ENCODE measurements at places on chromosomes 2 and 18.

DNA sequence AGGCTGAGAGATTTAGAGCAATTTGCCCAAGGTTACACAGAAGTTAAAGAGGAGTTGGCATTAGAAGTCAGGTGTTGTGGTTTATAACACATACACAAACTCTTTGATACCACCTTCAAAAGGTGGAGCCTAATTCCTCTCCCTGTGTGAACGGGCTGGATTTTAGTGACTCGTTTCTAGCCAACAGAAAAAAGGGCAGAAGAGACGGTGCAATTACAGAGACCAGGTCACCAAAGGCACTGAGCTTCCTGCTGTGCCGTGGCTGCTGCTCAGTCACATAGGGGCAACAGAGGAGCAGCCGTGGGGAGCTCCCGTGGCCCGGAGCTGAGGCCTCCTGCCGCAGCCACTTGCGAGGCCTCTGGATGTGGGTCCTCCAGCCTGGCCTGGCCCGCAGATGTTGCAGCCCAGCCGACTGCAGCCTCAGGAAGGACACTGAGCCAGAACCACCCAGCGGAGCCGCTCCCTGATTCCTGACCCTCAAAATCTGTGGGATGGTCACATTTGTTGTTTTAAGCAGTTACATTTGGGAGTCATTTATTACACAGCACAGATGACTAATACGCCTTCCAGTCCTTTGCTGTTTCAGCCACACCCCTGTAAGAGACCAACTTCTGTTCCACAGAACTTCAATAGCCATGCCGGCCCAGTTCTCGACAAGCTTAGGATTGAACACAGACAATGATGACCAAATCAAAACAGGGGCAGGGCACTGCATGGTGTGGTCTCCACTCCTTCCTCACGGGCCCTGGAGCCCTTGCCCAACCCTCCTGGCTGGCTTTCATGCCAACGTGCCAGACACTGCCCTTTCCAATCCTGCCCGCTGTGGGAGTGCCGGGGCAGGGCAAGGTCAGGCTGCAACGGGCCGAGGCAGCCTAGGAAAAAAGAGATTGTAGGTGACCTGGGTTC, 17.1 kb downstream of the EDAR start:
- DNase-seq, result no peak

- DNase-seq, result no peak
These were observed 128.7 kb upstream of the GLI2 start for GRCh38 chr2:120606931-120607330.

DNA sequence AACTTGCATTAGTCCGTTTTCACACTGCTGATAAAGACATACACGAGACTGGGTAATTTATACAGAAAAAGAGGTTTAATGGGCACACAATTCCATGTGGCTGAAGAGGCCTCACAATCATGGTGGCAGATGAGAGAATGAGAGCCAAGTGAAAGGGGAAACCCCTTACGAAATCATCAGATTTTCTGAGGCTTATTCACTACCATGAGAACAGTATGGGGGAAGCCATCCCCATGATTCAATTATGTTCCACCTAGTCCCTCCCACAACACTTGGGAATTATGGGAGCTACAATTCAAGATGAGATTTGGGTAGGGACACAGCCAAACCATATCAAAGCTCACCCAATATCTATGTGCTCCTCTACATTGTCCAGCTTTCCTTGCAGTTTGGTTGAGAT, 16.0 kb upstream of the SERPINE2 start:
- no peak for DNase-seq

DNA sequence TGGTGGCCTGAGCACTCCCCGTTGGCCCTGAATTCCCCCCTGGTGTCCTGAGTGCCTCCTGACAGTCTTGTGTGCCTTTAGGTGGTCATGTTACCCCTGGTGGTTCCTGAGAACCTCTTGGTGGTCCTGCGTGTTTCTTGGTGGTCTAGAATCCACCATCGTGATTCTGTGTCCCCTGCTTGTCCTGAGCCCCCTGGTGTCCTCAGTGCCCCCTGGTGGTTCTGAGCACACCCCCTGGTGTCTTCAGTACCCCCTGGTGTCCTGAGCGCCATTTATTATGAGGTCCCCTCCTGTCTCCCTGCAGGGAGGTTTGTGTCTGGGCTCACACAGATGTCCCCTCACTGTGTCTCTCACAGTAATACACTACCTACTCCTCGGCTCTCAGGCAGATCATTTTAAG, 61.3 kb upstream of the MAL start:
- no peak for DNase-seq

- DNase-seq, result no peak
These were observed 158.8 kb downstream of the TMEFF2 start for GRCh38 chr2:192035731-192036442.

DNA sequence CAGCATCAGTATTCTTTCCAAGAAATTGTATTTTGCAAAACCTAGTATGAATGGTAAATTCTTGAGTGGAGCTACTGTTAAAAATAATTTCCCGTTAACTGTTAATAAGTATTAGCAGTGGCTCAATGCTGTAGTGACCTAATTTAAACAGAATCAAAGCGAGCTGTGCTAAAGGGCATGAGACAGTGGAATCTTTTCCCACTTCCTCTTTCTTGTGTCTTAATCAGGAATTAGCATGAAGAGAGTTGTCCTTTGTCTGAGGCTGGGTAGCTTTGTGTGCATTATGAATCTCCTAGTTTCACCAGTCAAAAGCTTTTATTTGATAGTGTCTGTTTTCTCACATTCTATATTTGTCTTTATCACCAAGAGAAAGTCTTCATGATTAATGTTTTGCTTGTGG, 298.8 kb upstream of the GCFC2 start:
- no peak for DNase-seq

GRCh38 chr2:35365859-35366258, 989.7 kb upstream of the CRIM1 start:
- no peak for DNase-seq

GRCh38 chr18:45755934-45756333, 32.0 kb downstream of the SLC14A1 start:
- DNase-seq, result no peak

- DNase-seq, result no peak
These were observed 207.1 kb upstream of the SLC14A2 start for GRCh38 chr18:45408218-45408617.

- no peak for DNase-seq
These were observed 586.5 kb upstream of the SLC8A1 start for GRCh38 chr2:41038408-41038807.

- DNase-seq, result no peak
These were observed 703.6 kb downstream of the CPS1 start for GRCh38 chr2:211259831-211260476.

GRCh38 chr2:177584030-177584692, 191.6 kb downstream of the AGPS start:
- DNase-seq, result no peak

- DNase-seq, result peak; percentile 64
These were observed 882 bp downstream of the ZBTB14 start for GRCh38 chr18:5294457-5295230.

DNA sequence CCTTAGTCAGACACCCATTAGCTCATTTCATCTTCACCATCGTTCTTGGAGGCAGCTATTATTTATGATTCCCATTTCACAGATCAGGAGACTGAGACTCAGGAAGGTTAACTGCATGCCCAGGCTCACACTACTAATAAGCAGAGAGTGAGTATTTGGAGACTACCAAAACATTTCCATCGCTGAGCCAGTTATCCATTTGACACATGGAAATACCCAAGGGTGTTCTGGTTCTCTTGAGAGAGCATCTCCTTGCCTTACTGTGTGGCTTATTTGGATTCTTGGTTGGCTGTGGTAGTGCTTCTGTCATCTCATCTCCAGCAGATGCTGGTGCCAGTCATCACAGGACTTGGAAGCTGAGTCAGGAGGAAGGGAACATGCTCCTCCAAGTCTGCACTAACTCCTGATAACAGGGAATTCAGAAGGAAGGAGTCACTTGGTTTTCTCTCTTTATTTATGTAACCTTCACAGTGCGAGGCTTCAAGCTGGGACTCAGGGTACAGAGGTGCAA, 55.2 kb downstream of the RASGRP3 start:
- DNase-seq, result no peak

DNA sequence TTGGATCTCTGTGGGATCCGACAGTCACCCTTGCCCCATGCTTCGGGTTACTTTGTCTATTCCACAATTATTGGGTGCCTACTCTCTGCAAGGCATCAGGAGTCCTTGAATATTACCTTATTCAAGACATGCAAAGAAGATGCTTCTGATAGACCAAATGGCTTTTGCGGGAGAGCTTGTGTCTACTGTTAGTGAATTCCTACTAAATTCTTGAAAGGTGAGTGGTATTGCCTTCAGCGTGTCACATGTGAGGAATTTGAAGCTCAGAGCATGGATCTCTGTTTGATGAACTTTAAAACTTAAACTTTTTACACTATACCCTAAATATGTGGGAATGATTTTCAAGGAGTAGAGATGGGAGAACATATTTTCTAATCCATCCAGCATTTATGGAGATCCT, 184.4 kb downstream of the LTBP1 start:
- DNase-seq, result no peak

- DNase-seq, result no peak
These were observed 670 bp upstream of the MOCOS start for GRCh38 chr18:36186461-36187192.

- no peak for DNase-seq
These were observed 128.6 kb downstream of the ZFP36L2 start for GRCh38 chr2:43097644-43098408.

DNA sequence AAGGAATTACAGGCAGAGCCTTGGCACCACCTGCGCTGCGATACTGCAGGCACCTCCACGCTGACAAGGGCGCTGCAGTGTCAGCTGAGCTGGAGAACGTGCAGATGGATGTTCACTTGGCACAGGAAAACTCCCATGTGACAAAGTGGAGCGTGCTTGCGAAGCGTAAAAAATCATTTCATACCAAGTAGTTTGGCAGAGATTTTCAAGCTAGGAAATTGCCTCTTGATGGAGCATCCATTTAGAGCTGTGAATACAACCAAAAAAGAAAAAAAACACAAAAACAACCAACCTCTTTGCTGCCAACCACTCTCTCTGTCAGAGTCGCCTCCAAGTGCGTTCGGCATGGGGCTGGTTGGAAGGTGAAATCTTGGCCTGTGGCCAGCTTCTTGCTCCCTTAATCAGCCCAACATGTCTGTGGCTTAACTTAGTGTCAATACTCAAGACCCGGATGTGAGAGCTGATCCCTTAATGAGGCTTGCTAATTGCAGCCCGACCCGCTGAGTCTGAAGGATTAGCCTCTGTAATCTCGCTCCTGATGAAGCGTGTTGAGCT, 38.1 kb downstream of the ACOXL start:
- DNase-seq, result no peak

DNA sequence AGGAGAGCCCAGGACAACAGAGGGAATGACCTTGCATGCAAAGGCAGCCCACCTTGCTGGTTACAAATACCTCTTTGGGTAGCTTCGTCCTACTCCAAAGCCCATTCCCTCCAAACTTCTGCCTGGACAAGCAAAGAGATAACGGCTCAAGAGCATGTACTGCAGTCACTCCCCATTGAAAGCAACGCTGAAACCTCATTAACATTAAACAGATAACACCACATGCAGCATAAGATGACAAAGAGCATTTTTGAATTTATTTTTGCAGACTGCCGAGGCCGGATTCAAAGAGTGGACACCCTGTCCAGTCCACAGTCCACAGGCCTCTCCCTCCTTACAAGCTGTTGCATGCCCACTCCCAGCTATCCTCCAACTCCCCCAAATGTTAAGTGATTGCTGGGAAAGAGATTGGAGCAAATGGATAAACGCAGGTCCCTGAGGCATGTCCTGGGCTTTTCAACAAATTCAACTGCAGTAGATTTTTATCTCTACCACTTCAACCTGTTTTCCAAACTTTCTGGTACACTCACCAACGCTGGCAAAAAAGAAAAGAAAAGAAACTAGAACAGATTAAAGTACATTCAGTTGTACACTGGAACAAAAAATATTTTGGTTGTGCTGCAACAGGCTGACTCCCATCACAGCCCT, 40.1 kb downstream of the MREG start:
- DNase-seq, result no peak

DNA sequence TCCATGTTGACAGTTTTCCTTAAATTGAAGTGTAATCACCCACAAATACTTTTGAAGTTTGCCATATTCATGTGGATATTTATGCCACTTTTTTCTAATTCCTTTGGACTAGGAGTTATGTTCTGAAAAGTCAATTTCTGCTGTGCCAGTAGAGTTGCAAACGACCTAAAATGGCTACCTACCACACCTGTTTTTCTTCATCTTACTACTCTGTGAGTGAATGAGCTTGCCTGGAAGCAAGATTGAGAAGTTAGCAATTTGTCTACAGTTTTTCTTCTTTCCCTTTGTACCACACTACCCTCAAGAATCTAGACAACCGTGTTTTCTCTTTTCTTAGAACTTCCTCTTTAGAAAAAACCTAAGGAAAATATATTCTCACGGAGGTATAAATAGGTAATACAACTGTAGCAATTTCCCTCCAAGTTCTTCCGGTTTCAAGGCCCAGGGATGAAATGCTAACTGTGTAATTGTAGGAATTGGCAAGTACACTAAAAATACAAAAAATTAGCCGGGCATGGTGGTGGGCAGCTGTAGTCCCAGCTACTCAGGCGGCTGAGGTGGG, 7.3 kb upstream of the SLC39A10 start:
- no peak for DNase-seq

GRCh38 chr2:224040753-224041152, 1.7 kb upstream of the SERPINE2 start:
- no peak for DNase-seq

GRCh38 chr2:71791501-71792135, 338.3 kb downstream of the DYSF start:
- no peak for DNase-seq

DNA sequence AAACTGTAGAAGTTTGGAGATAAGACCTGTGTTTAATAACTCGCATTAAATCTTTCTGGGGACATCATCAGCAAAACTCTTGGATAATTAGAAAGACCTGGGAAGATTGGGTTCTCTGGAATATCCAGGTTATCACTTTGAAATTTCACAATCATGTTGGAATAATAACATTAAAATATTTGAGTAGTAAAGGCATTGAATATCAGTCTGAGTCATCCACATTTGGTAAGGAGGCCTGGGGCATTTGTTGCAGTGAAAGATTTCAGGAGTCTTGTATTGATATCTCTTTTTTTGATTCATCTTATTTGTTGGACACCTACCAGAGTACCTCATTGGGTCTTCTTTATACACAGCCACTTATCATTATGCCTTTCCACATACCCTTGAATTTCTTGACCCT, 95.9 kb downstream of the EPB41L5 start:
- no peak for DNase-seq

- DNase-seq, result no peak
These were observed 698.4 kb upstream of the ID2 start for GRCh38 chr2:7983451-7983850.

DNA sequence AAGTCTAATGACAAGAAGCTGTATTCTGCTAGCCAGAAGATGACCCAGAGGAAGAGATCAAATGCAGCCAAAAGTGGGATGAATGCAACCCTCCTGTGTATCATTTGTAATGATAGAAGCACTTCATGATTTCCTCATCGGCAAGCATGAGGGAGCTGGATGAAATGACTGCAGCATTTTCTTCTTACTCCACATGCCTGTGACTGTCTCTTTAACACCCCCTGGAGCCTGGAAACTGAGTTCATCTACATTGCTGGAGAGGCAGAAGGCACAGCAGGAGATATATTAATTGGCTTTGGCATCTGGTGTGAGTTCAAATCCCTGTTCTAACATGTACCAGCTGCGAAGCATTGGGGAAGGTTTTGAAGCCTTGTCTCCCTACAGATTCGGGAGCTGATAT, 37.7 kb downstream of the ID2 start:
- DNase-seq, result no peak

Data from activated gamma-delta T cell treated with Interleukin-2 at 50 U/mL for 16 hours (primary cell).